ENCODE measurements at places on chromosomes 7 and 10.

DNA sequence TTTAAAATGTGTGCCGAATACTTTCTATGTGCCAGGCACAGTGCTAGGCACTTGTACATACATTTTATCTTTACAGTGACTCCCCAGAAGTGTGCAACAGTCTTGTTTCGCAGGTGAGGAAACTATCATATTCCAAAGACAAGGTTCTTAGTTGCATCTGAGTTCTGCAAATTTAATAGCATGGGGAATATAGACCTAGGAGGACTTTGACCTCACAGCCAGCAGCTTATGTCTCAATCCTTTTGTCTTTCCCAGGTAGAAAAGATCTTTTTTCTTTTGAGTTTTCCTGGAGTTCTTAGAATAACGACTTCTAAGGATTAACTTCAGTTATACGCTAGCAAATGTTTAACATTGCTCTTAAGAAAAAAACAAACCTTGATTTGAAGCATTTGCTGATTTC, 482.8 kb upstream of the ZMIZ1 start:
- no peak for DNase-seq

DNA sequence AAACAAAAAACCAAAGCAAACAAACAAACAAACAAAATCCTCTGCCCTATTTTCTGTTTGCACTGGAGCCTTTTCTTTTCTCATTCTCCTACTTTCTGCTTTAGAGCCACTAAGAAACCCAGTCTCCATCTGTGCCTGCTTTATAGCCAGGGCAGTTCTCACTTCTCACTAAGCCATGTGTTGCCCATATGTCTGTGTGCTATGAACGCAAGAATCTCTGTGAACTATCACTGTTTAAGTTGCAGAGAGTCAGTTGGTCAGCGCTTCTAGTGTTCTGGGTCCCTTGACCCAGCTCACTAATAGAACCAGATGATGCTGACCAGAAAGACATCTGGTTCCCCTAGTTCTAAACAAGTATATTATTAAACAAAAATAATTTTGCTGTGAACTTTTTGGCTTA, 81.4 kb downstream of the FAM185A start:
- DNase-seq, result no peak

DNA sequence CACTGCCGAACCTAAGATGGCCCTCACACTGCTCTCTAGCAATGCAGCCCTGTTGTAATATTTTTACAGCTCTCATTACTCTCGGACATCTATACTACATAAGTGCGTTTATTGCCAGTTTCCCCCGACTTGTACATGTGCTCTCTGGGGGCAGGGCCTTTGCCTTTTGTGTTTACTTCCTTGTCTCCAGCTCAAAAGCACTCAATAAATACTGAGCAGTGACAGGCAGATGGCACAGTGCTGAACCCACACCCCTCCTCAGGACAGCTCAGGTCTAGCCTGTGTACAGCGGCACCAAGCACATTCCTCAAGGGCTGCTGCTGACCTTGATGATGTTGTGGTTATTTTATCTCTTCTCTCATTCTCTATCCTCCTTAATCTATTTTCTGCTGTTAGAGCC, 68.0 kb upstream of the ELMO1 start:
- no peak for DNase-seq

- DNase-seq, result no peak
These were observed 63.8 kb upstream of the SMNDC1 start for GRCh38 chr10:110368556-110368955.

GRCh38 chr10:49135575-49136313, 1.9 kb upstream of the FAM170B start:
- no peak for DNase-seq

GRCh38 chr7:106797937-106798336, 67.1 kb upstream of the PIK3CG start:
- DNase-seq, result no peak

GRCh38 chr10:76977046-76977445, 660.6 kb downstream of the KCNMA1 start:
- DNase-seq, result no peak

- DNase-seq, result no peak
These were observed 6.2 kb upstream of the FOXK1 start for GRCh38 chr7:4675771-4676367.

DNA sequence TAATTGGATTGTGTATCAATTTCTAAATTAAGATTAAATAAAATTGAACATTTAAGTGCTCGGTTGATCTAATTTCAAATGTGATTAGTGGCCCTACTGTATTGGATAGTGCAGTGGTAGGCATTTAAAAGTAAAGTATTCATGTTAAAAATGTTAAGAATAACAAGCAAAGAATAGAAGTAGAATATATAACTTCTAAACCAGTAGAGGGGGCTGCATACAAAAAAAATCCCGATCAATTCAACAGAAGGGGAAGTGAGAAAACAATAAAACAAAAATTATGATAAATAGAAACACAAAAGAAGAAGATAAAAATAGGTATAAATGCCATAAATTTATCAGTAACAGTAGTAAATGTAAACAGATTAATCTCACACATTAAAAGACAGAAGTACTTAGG, 24.9 kb upstream of the WDFY4 start:
- DNase-seq, result no peak

- DNase-seq, result peak; percentile 74
These were observed 41.4 kb downstream of the COL1A2 start for GRCh38 chr7:94436018-94436604.

DNA sequence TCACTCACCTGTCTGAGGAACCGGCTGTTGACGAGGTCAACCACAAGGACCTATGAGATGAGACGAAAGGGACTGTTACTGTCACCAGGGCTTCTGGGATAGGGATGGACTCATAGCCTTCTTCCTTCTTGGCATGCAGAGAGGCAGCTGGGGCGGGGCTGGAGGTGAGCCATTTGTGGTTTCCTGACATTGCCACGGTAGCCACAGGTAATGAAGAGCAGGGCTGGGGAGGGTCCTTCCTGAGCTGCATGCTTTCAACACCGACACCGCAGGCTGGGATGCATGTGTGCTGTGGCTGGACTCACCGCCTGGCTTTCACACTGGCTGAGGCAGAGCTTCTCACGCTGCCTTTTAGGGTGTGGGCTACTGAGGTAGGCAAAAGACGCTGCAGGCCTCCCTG, 46.4 kb upstream of the MKRN1 start:
- DNase-seq, result no peak

GRCh38 chr10:61000769-61001730, 57.1 kb upstream of the RHOBTB1 start:
- DNase-seq, result peak; percentile 91

DNA sequence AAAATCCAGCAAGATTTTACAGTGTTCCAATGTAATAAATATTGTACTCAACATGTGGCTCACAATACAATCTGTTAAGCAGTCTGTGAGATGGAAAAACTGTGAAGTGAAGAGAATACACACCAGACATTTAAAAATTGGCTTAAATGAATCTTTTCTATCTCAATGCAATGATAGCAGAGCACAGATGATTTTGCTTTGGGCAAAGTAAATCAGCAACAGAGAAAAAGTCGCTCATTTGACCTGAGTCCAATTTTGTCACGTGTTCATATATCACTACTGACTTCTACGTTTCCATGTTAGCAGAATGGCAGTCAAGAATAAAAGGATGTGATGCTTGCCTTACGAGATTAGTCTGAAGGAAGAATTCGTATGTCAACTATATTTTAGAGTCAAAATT, 506.7 kb downstream of the POM121L12 start:
- no peak for DNase-seq

DNA sequence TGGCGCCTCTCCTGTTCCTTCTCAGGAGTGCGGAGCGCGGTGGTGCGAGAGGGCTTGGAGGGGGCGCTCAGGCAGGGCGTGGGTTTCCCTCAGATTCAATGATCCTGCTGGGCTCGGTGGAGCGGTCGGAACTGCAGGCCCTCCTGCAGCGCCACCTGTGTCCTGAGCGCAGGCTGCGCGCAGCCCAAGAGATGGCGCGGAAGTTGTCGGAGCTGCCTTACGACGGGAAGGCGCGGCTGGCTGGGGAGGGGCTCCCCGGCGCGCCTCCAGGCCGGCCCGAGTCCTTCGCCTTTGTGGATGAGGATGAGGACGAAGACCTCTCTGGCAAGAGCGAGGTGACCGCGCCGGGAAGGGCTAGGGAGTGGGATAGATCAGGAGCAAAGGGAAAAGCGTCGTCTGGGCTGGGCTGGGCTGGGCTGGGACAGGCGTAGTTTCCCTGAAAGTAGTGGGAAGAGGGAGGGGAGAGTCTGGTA, 17.0 kb downstream of the FAM131B start:
- DNase-seq, result peak; percentile 83

DNA sequence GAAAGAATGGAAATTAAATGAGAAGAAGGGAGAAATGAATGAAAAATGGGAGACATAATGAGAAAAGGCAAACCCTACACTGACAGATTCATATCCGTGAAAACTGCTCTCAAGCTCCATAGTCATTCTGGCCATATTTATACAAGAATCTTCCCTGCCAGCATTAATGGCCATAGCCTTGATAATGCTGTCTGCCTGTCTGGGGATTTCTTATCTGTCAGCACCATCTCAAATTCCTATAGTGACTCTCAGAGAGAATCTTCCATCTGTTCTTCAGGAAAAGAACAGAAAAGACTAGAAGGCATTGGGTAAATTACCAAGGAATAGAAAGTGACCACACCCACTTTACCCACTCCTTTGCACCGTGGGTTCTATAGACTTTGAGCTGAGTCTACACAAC, 295.9 kb downstream of the PLXNA4 start:
- DNase-seq, result no peak

- no peak for DNase-seq
These were observed 266.0 kb downstream of the BBS9 start for GRCh38 chr7:33395340-33395739.

DNA sequence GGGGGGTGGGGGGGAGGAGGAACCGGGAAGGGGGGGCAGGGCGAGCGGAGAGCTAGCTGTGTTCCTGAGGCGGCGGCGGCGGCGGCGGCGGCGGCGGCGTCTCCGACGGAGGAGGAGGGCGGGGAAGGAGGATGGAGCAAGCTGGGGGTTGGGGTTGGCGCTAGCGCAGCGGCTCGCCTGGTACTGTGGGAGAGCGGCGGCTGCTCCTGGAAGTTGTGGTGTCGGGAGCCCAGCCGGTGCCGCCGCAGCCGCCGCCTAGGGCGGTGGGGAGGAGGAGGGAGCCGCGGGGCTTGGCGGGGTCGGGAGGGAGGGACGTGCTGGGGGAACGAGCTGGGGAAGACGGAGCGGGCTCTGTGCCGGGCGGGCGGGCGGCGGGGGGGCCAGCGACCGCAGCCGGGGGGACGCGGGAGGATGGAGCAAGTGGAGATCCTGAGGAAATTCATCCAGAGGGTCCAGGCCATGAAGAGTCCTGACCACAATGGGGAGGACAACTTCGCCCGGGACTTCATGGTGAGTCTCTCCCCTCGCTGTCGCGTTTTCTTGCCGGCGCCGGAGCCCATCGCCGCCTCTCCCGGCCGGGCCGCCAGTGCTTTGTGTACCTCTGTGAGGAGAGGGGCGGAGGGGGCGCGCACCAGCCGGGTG, at the start of gene PTPN12:
Gene PTPN12, plus strand, starts transcription at position 160 of the 642 bp plus-strand sequence. Its CDS starts 252 bp downstream, at position 412.
- DNase-seq, result peak; percentile 77

DNA sequence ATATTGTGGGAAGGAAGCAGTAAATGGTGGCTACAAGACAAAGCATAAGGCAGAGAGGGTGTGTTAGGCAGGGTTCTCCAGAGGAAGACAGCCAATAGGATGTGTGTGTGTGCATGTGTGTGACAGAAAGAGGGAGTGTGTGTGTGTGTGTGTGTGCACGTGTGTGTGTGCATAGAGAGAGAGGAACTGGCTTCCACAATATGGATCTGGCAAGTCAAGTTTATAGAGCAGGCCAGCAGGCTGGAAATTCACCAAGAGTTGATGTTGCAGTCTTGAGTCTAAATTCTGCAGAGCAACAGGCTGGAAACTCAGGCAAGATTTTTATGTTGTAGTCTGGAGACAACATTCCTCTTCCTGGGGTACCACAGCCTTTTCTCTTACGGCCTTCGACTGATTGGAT, 374.0 kb downstream of the TNS3 start:
- no peak for DNase-seq

- peak; percentile 72 for DNase-seq
These were observed 5.2 kb downstream of the AGAP3 start for GRCh38 chr7:151091431-151091830.

GRCh38 chr7:2876031-2876731, 32.1 kb upstream of the GNA12 start:
- peak; percentile 44 for DNase-seq

- no peak for DNase-seq
These were observed 195.5 kb downstream of the CELF2 start for GRCh38 chr10:11213137-11213536.

- DNase-seq, result no peak
These were observed 527.8 kb upstream of the AUTS2 start for GRCh38 chr7:69070476-69070875.

- DNase-seq, result peak; percentile 4
These were observed 104.0 kb downstream of the CYTH3 start for GRCh38 chr7:6168477-6168868.

GRCh38 chr7:113622796-113623195, 296.0 kb downstream of the PPP1R3A start:
- no peak for DNase-seq

DNA sequence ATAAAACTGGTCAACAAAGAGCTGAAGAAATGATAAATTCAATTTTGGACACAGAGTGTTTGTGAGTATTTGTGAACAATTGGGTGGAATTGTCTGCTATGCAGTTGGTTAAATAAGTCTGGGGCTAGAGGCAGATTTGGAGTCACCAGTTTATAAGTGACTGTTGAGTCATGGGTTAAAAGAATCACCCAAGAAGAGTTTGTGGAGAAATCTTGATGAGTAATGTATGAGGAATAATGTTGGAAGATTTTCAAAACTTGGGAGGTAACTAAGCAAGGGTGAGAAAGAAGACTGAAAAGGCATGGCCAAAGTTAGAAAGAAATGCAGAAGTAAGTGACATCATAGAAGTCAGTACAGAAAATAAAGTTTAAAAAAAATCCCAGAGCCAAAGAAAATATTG, 750.7 kb downstream of the MAGI2 start:
- no peak for DNase-seq

GRCh38 chr10:78327778-78328591, 294.3 kb downstream of the RPS24 start:
- DNase-seq, result no peak

DNA sequence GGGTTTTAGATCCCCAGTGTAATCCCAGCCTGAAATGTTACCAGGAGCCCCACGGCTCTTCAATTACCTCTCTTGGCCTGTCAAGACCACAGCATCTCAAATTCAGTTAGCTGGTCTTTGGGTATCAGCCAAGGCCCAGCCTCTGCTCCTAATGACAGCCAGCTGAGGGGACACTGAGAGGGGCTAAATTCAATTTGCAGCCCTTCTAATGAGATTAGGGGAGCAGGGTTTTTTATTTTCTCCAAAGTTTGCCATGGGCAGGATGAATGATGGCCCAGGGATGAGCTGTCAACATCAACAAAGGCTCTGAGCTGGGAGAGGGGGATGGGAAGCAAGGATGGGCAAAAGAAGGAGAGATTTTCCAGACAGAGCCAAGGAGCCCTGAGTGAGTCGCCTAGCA, 116.8 kb upstream of the TBX20 start:
- no peak for DNase-seq

- no peak for DNase-seq
These were observed 4.8 kb upstream of the TMEM26 start for GRCh38 chr10:61458031-61458430.

- no peak for DNase-seq
These were observed 17.2 kb upstream of the FGFR2 start for GRCh38 chr10:121615435-121615793.
